ENCODE measurements at places on chromosomes 1 and 21. TPM values are rescaled to one million over a fixed set of nuclear protein-coding genes. Genes with fewer than 3 reads are reported as not detected.
A peak's percentile ranks its signal among the peaks of the same experiment; 100 is the strongest.

Gene MAD2L2
- 23.2 TPM for total RNA-seq

GRCh38 chr1:204799630-204800029 lies 71.0 kb upstream of the NFASC start:
- DNase-seq = no peak

Gene HRNR
- total RNA-seq = not detected

DNA sequence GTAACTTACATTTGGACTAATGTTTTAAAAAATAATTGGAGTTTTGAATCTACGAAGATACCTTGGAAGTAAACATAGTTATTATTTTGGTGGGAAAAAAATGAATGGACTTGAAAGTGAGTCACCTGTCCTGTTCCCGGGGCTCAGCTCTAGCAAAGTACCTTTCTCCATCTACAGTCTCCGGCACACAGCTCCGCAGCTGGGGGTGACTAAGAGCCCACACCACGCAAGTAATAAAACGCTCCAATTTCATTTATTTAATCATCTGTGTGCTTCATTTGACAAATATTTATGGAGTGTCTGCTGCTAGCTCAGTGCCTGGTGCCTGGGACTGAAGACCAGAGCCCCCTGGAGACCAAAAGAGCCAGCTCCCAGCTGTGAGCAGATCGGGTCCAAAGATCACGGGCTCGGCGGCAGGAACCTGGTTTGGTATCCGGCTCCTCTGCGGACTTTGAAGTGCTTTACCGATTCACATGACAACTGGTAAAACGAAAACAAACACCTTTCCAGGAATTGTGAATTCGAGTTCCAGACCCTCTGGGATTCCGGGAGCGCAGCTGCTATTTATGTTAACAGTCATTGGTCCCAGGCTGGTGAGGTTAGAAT lies 1.7 kb upstream of the RIPK4 start:
- no peak for DNase-seq

DNA sequence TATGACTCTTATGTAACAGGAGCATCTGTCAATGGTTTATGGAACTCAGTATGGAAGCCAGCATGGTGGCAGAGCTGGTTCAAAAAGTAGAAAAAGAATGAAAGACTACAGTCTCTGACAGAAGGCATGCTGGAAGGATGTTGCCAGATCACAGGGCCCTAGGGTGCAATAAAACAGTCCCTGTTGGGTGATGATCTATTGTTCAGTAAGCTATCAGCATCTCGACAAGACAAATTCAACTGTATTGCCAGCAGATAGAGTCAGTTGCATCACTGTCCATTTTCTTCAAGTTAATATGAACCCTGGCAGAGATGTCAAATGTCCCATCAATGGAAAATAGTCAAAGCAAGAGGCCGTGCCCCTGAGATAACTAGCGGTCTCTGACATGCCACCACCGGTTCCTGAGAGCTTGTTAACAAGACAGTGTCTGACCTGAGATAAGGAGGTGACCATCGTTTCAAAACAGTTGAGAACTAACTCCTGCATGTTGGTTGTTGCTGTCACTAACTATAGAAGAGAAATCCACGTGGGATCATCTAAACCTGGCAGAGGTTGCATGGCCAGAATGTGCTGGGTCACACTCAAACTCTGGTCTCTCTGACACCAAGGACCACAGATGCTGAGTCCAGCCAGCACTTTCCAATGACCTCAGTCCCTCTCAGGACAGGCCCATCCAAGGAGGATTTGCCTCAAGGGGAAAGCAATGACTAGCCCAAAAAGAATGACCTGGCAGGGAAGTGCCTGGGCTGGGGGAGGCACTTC lies 125.9 kb downstream of the RIPK4 start:
- DNase-seq = no peak

DNA sequence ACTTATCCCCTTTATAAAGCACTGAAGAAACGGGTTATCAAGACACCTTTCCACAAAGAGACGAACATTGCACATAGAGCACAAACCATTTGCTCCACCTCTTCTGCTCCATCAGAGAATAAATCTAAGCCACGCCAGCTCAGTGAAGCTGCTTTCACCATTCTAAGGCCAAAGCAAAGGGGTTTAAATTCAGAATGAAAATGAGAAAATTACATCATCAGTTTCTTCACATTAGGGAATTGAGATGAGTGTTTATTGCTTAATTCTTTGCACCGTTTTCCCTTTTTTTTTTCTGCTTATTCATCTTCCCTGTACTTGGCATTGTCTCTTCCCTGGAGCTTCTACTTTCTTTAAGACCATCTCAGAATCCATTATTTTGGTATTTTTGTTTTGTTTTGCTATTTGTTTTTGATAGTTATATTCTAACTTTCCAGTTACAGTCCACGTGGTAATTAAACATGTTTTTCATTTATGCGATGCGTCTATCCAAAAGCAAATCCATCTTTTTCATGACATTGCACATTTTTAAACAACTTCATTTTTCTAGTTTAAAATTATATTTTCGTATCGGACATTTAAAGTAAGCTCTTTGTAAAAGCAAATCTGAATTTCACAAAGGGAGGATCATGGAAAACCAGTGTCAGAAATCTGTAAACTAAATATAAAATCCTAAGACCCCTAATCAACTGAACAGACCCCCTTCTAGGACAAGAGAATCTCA lies 1.9 kb upstream of the OR2T34 start:
- DNase-seq = no peak

DNA sequence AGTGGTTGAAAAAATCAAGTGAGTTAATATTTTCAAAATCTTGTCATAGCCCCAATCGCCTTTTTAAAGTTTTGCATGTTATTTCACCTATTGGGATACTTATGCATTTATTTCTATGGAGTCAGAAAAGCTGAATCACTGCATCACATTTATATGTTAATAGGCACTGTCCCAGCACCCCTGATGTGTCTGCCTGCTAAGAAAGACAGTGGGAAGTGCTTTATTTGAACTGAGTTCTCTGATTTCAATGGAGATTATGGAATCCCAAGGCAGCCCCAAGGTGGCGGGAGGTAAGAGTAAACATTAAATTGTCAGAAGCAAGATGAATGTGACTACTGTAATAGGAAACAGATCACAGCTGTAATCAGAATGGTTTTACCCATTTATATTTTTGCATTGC lies 2225.7 kb downstream of the NCAM2 start:
- no peak for DNase-seq

DNA sequence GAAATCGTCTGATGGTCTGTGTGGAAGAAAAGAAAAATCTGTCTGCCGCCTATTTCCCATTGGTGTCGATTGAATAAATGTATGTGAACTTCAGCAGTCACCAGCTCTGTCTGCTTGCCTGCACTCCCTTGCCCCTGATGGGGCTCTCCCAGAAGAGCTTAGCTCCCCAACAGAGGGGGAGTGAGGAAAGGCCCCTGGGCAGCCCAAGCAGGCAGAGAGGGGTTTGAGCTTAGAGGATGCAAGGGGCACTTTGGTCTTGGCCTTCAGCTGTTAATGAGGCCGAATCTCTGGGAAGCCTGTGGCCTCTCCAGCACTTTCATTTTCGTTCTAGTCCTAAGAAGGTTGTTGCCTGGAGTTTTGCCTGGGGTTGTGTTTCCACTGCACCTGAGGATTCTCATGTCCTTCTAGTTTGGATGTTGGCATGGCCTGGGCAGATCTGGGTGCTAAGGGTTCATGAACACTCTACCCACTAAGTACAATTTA lies 2.8 kb downstream of the FOXD2 start:
- DNase-seq = no peak

DNA sequence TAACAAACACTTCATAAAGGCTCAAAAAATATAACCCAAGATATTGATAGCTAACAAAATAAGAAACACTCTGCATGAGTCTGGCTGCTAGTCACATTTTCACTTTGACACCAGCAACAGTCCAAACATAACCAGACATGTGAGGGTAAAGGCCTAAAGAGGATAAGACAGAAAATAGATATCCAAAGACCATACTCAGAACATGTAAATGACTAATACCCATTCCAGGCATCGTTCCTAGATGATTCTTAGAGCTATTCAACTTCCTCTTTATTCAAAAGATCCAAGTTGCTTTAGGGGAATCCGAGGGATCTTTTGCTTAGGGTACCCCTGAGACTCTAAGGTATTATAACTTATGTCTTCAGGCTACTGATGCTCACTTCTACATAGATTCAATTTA lies 5.1 kb downstream of the COL24A1 start:
- DNase-seq = no peak

DNA sequence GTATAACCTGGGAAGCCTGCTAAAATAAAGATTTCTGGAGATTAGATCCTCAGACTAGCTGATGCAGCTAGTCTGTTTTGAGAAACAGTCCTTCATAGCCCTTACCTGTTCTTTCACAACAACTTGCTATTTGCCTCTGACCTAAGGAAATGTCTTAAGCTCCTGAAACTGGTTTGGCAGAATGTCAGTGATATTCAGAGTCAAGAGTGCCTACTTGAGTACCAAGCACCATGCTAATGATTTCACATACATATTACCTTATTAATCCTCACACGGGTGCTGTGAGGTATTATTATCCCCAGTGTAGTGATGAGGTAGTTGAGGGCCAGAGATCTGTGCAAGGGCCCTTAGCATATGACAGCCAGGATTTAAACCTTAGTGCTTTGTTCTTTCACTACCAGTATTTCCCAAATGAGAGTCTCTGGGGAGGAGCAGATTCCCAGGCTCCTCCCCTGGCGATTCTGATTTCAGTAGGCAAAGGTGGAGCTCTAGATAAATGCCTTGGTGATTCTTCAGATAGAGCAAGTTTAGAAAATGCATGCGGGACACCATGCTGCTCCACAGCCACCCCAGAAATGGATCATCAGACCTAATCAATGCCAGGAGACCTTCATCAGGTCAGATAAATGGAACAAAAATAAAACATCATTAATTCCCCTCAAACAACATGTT lies 47.4 kb upstream of the WNT2B start:
- DNase-seq = no peak

Gene TSPEAR
- not detected for total RNA-seq

Gene NMNAT2
- not detected for total RNA-seq

Gene MLLT11
- 4.0 TPM for total RNA-seq

Gene KCNE1
- total RNA-seq = 0.37 TPM

GRCh38 chr1:32539584-32540571 lies 651 bp downstream of the ZBTB8A start:
- peak; percentile 9 for DNase-seq

GRCh38 chr1:229162825-229163515 lies 107.9 kb upstream of the RAB4A start:
- DNase-seq = no peak

DNA sequence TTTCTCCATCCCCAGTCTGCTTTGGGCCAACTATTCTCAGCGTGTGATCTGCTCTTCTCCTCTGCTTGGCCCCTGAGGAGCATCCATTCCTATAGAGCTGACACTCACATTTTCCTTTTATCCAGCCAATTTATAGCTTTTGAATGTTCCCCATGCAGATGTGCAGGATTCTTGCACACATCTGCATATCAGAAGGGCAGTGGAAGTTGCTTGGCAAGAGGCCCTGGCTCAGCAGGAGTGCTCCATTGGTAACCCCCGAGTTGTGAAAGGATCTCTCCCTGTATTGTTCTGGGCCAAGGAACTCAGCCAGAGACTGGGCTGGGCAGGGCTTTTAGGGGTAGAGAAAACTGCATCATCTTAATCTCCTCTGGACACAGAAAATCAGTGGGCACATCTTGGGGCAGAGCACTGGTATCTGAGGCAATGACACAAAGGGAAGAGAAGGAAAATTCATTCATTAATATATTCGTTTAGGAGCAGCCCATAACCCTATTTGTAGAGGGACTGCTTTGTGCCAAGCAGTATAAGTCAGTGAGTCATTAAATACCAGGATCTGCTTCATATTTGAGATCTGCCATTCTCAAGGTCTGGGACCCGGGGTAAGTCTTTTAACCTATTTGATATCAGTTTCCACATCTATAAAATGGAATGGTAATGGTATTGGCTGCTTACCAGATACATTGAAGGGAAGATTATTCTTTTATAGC lies 31.0 kb upstream of the BEND5 start:
- DNase-seq = no peak
